ENCODE measurements at places on chromosomes 7 and 10.

- DNase-seq = no peak
Measured at GRCh38 chr10:5613481-5614154, 52.8 kb downstream of the ASB13 start.

DNA sequence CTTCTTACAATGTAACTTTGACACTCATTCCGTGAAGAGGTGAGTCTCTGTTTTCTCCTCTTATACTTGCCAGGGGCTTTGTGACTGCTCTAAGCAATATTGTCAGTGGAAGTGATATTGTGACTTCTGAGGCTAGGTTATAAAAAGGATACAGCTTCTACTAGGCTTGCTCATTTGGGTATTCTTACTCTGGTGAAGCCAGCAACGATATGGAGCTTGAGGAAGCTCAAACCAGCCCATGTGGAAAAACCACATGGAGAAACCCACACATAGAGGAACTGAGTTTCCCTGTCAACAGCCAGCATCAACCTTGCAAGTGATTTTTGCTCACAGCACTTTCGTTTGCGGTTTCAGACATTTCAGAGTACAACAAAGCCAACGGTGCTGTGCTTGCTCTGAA is 149.6 kb upstream of the SEMA3E start:
- no peak for DNase-seq

- DNase-seq = no peak
Measured at GRCh38 chr7:20793694-20794394, 7.2 kb upstream of the SP8 start.

DNA sequence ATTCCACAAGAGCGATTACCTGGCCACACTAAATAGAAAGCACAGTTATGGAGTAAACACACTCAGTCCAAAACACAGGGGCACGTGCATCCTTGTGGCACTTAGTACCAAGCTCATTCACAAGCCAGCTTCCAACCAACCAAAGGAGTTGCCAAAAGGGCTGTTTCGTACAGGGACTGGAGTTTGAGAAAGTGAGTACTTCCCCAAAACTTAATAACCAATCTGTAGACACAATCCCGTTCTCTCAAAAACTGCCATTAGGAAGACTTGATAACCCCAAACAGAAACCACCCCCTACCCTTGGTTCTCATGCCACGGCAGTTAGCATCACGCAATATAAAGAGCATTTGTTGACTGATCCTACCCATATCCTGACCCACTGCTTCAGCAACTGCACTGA is 166.2 kb upstream of the ASAH2 start:
- no peak for DNase-seq

DNA sequence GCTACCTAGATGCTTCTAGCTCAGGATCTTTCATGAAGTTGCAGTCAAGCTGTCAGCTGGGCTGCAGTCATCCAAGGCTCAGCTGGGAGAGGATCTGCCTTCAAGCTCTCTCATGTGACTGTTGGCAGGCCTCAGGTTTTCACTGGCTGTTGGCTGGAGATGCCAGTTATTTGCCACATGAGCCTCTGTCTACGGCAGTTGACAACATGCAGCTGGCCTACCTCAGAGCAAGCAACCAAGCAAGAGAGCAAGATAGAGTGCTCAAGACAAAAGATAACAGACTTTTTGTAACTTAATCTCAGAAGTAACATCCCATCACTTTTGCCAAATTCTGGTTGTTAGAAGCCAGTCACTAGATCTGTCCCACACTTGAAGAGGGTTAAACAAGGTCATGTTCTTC is 125.8 kb downstream of the TPST1 start:
- DNase-seq = no peak

DNA sequence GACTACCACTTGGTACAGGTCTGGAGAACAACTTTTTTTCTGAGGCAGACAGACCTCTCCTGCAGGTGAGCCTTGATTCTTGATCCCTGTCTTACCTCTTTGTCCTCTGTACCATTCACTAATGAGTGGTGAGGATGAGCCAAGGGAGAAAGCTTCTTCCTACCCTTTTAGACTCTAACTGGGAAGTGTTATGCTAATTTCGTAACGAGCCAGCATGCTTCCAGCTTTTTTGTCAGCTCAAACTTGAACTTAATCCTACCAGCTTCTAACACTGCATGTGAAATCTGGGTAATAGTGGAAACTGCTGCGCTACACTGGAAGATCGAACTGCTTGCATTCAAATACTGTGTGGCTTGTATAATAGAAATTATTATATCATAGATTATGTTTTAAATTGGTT is 87.0 kb downstream of the NEUROD6 start:
- DNase-seq = no peak

DNA sequence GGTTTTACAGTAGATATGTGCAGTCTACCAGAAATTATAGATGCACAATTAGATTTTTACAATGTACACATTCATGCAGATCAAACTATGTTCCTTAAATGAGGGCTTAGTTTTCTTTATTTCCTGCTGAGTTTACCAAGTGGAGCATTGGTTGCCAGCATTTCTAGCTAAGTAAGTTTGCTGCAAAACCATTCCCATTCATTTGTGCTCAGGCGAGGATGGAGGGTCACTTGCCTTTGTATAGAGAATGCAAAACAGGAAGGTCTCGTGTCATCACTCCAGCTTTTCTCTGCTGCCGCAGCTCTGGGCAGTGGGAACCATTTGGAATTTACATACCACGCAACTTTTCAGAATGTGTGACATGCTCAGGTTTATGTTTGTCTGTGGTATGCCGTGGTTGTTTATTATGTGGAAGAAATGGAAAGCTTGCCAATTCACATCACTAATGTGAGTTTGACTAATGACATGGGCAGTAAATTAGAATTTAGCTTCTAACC is 198.6 kb downstream of the TRIL start:
- no peak for DNase-seq

- DNase-seq = no peak
Measured at GRCh38 chr10:120614680-120615079, 157.7 kb downstream of the PLPP4 start.

Data from suprapubic skin (tissue), 4 donors.